ENCODE measurements at places on chromosomes 3 and 15.

DNA sequence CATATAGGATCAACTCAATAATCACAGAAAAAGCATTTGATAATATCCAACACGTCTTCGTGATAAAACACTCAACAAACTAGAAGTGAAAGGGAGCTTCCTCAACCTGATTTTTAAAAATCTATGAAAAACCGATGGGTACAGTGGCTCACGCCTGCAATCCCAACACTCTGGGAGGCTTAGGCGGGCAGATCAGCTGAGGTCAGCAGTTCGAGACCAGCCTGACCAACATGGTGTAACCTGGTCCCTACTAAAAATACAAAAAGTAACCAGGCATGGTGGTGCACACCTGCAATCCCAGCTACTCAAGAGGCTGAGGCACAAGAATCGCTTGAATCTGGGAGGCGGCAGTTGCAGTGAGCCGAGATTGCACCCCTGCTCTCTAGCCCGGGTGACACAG, 2.2 kb upstream of the MFGE8 start:
- no peak for DNase-seq

GRCh38 chr15:65309882-65310418, 5.5 kb downstream of the RNU5B-1 start:
- DNase-seq, result no peak

- no peak for DNase-seq
Measured at GRCh38 chr3:4065085-4065484, 238.1 kb upstream of the SETMAR start.

- no peak for DNase-seq
Measured at GRCh38 chr3:31462050-31462569, 70.6 kb upstream of the STT3B start.

DNA sequence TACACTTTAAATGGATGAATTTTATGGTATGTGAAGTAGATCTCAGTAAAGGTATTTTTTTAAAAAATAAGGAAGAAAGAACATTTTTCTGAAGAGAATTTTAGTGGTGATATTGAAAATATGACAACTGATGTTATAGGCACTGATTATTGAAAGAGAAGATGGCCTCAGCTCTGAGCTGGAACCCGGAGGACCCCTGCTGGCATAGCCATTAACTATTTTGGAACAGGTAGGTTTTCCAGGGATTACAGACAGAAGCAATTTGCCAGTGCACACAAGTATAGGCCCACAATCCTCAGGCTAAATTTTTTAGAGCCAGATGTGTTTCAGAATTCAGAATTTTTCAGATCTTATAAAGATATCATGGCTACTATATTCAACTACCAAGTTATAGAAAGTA, 315.9 kb upstream of the GPR149 start:
- no peak for DNase-seq

DNA sequence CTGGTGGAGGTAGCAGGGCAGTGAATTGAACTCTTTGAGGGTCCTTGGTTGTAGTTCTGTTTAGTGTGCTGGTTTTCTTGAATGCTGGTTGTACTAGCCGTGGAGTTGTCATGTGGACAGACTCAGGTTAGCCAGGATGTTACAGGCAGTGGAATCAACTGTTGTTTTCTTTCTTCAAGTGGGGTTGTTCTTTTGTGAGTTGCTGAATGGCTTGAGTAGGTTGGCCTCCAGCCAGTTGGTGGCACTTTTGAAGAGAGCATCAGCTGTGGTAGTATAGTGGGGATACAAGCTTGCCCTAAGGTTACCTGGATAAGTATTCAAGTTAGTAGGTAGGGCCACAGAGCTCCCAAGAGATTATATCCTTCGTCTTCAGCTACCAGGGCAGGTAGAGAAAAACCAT, 31.8 kb upstream of the RARB start:
- DNase-seq, result no peak

DNA sequence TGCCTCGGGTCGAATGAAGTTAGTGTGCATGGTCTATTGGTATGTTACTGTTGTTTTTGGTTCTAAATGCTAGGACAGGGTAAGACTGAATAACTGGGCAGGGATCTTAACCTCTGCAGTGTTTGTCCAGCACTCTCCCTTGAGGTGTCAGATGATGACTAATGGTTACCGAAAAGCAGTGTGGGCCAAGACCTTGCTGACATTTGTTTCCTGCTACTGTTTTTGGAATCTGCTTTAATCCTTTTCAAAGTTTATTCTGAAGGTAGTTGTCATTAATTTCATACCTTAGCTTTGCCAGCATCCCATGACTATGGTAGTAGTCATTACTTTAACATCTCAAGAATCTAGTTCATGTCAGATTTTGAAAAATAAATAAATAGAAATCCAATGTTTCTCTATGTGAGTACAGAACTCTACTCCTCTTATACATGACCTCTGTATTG, 117.0 kb downstream of the P3H2 start:
- DNase-seq, result no peak

GRCh38 chr3:57777774-57778173, 21.7 kb downstream of the SLMAP start:
- DNase-seq, result no peak

DNA sequence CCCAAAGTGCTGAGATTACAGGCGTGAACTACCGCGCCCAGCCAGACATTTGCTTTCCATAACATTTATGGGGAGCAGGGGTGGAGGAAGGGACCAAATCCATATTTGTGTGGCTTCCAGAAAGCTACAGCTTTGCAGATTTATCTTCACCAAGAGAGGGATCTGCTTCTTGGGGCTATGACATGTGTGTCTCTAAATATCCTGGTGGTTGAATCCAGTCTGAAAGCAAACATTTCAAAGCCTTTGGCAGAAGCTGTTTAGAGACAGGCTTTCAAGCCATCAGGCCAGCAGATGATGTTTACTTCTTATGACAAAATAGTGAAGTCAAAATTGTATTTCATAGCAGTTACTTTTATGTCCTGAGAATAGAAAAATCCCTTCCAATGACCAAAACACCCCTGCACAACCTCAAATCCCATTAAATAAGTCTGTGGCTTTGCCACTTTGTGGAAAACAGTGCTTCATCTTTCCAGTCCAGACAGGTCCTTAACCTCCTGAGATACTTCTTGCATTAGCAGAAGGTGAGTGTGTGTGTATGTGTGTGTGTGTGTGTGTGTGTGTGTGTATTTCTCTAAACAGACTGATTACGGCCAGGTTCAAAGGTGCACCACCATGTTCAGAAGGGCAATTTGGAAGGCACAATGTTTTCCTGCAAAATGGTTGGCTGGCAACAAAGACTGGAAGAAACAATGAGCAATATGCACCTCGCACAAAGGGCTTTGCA, 191.4 kb upstream of the LRIG1 start:
- DNase-seq, result no peak

DNA sequence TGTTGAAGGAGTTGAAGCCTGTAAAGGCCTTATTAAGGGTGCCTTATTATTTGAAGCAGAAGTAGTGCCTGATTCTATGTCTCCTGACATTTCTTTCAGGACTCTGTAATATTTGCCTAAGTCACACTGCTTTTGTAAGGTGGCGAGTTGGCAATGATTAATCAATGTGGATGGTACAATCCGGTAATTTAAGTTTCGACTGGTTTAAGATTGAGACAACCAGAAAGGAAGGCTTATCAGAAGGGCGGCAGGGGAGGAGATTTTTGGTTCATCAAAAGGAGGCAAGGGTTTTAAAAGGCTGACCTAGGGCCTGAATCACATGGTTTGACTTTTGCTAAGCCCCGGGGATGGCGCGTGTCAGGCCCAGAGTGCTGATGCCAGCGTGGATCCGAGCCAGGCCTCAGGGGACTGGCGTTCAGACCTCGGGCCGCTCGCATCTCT, 830 bp upstream of the RNF13 start:
- DNase-seq, result no peak

DNA sequence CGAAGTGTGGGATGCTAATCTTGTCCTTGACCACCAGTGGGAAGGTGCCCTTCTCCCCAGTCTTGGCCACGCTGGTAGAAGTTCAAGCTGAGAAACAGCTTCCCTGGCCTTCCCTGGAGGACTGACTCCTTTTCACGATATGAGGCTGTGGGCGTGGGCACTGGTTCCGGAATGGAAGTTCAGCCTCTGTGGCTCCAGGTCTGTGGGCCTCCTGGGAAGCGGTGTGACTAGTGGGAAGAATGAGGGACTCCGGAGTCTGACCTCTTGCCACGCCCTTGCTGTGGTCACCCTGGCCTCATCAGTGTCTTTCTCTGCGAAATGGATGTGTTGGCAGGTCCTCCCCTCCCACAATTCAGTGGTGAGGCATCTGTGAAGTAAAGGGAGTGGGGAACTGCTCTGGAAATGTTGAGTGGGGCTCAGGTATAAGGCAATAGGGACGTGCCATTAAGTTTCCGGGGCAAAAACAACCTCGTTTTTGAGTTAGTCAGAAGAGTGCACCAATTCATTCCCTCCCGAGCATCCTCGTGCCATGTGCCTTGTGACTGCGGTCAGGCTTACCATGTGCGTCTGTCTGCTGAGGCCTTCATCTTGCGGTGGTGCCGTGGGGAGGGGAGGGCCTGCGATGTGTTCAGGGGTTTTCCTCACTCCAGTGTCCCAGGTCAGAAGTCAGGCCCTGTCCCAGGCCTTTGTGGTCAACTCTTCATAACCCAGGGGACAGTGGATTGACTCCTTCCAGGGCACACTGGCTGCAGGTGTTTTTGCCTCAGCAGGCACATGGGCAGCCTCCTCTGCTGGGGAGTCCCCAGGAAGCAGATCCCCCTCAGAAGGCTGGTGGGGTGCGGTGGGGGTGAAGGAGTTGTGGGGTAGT, 11.8 kb upstream of the SEC13 start:
- DNase-seq, result no peak

DNA sequence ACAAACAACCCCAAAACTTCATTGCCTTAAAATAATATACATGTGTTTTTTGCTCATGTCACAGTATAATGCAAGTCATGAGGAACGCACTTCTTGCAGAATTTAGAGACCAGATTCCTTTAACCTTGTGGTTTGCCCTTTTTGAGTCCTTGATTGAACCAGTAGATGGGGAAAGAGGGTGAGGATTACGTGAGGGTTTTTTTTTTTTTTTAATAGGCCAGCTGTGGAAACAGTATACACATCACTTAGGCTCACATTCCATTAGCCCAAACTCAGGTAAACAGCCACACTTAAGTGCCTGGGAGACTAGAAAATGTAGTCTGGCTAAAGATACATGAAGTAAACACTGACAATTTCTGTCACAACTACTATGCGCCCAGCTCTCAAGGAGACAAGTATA, 114.9 kb upstream of the MLF1 start:
- DNase-seq, result no peak

DNA sequence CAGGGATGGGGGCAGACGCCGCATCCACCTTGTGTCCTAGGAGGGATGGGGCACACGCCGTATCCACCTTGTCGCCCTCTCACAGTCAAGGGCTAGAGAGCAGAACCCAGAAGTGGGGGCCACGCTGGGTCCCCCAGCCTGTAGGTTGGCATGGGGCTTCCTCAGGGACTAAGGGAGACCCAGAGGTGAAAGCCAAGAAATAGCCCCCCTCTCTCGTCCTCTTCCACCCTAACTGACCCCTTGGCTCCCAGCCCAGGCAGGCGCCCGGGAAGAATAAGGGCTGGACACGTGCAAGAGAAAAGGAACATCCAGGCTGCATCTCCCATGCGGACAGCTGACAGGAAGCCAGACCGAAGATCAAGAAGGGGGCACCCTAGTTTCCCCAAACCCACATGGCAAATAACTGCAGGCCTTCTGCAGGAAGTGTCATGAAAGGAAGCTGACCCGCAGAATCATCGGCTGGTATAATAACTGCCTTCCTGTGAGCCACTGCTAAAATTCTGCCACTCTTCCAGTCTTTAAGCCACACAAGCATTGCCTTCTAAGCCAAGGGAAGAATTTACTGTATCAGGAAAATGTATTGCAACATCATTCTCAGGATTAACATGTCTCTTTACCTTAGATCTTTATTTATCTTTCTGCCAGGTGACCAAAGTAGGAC, 38.5 kb upstream of the TFRC start:
- no peak for DNase-seq

GRCh38 chr3:115683773-115684172, 60.5 kb downstream of the GAP43 start:
- DNase-seq, result no peak

- no peak for DNase-seq
Measured at GRCh38 chr15:39130556-39131379, 450.1 kb upstream of the THBS1 start.

DNA sequence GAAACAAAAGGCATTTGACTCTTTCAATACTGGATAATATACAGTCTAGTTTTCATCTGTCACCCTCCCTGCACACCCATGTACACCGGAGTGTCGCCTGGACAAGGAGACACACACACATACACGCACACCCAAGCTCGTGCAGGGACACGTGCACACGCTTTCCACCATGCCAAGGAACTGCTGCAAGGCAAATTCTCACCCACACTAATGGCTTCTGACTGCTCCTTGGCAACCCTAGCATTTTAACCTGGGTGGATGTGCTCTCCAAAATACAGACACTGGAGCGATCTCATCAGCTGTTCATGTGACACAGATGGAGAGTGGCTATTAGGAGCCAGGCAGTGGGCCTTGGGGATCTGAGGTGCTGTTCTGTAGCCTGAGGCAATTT, 61.6 kb downstream of the MEIS2 start:
- DNase-seq, result no peak

DNA sequence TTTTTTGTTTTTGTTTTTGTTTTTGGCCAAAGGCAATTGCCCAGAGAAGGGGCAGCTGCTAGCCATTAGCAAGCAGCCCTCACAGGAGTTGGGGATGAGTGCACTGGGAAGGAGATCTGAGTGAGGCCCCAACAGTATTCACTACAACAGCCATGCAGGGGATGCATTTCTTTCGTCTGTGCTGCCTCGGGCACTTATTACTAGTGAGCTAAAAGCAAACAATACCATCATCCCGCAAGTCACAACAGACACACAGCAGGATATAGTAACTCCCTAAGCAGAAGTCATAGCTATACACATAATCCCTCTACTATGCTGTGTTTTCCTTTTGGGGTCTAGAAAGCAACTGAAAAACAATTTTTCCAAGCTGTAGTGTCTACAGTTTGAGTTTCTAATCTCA, 27.2 kb downstream of the CRTAP start:
- DNase-seq, result no peak

DNA sequence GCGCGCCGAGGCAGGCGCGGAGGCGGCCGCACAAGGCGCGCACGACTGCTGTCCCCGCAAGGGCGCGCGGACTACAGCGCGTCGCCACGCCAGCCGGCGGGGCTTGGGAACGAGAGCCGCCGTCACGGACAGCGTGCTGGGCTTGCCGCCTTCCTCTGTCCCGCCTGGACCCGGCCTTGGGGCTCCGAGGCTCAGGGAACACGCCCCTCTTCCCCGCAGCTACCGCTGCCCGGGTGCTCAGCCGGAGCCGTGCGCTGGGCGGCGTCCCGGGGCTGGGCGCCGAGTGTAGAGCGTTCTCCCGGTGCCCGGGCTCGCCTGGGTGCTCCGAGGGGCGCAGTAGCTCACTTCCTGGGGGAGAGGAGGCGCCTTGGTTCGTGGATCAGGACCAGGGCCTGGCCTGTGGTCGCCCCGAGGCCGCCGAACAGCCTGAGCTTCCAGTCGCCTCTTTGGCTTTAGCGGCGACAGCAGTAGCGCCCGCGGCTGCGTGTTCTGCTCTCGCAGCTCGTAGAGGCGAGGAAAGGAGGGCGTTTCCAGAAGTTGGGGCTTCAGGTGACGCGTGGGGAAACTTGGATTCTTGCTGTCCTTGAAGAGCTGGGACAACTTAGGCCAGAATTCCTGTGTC, 226.7 kb upstream of the C2CD4B start:
- no peak for DNase-seq

Measured in NCI-H2227 treated with DMSO at 0.1 percent for 48 hours (cell line).